Activated CD8-positive, alpha-beta memory T cell treated with anti-CD3 and anti-CD28 coated beads for 1 hour (primary cell): ENCODE measurements at places on chromosomes 7 and 10.

DNA sequence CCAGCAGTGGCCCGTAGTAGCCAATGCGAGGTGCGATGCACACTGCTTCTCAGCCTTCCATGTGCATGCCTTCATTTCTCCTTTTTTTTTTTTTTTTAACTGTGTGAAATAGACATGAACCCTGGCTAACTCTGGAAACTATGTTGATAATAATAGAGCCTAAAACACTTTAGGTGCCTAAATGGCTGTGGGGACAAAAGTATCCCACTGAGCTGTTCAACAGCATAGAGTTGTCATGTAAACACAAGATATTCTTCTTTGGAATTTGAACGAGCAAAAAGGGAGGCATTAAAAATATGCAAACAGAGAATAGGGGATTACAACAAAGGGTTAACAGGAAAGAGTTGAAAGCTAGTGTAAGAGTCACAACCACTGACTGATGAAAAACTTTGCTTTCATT, 162.1 kb upstream of the NOBOX start:
- no peak for DNase-seq

- DNase-seq: no peak
Observed at GRCh38 chr10:82574081-82574480, 699.1 kb downstream of the NRG3 start.

DNA sequence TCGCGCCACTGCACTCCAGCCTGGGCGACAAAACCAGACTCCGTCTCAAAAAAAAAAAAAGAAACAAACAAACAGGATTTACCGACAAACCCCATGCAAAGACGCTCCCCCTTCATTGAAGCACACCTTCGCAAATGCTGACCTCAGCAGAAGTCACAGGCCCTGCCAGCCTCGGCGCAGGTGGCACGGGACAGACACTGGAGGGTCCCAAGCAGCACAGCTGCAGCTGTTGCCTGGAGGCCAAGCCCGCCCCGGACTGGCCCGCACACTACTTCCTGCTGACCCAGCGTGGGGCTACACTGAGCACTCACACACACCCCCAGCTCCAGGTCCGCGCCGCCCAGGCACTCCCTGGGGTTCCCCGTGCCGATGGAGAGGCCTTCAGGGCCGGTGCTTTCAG, 31.2 kb downstream of the SNX8 start:
- no peak for DNase-seq

- no peak for DNase-seq
Observed at GRCh38 chr10:90988024-90988423, 67.1 kb upstream of the ANKRD1 start.

GRCh38 chr10:11024596-11024995, 6.9 kb downstream of the CELF2 start:
- no peak for DNase-seq

DNA sequence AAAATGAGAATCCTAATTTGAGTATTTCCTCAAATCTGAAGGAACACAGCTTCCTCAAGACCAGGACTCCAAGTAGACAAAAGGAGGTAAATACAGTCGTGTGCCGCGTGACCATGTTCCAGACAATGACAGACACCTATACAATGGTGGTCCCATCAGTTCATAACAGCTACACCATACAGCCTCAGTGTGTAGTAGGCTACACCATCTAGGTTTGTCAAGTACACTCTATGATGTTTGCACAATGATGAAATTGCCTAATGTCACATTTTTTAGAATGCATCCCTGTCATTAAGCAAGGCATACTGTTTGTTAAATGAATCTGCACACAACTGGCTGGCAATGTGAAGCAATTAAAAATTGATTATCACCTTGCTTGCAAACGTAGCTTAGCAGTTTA, 107.9 kb downstream of the PROSER2 start:
- DNase-seq: no peak

- no peak for DNase-seq
Observed at GRCh38 chr7:91165006-91165845, 99.0 kb upstream of the FZD1 start.

DNA sequence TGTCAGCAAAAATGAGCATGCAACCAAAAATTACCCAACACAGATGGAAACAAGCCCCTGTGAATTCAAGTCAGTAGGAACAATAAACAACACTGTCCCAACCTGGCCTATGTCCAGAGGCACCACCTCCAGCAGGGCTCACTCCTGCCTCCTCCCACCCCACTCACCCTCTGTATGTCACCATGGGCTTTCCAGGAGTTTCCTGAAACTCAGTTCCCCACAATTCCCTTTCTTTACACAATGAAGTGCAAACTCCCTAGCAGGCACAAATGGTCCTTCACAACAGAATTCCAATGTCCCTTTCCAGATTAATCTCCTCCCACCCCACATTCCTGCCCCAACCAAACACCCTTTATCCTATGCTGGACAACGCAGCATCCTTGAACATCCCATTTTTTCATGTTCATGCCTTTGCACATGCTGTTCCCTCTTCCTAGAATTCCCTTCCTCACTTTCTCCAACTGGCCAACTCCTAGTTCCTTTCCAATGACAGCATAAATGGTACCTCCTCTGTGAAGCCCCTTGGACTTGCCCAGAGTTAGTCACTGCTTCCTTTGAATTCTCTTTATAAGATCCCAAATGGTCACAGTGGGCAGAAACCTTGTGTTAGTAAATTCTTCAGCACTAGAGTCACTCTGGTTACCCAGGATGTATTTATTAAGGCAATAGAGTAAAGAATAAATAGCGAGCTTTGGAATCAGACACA, 157.5 kb downstream of the SLIT1 start:
- DNase-seq: no peak

- no peak for DNase-seq
Observed at GRCh38 chr7:141128931-141129330, 55.1 kb downstream of the TMEM178B start.
